ENCODE measurements at places on chromosomes 3 and 15.

GRCh38 chr3:184333190-184333589 is 4.2 kb upstream of the FAM131A start:
- DNase-seq = no peak

DNA sequence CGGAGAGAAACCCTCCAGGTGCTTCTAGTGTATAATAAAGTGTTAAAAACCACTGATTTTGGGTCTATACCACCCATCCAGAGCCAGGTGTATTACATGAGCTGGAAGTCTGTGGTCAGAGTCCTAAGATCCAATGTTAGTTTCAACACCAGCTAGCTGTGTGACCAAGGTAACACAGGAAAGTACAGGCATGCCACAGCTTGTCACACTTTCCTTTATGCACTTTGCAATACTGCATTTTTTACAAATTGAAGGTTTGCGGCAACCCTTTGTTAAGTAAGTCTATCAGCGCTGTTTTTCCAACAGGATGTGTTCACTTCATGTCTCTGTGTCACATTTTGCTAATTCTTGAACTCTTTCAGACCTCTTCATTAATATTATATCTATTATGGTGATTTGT is 201.3 kb upstream of the PRICKLE2 start:
- DNase-seq = no peak

DNA sequence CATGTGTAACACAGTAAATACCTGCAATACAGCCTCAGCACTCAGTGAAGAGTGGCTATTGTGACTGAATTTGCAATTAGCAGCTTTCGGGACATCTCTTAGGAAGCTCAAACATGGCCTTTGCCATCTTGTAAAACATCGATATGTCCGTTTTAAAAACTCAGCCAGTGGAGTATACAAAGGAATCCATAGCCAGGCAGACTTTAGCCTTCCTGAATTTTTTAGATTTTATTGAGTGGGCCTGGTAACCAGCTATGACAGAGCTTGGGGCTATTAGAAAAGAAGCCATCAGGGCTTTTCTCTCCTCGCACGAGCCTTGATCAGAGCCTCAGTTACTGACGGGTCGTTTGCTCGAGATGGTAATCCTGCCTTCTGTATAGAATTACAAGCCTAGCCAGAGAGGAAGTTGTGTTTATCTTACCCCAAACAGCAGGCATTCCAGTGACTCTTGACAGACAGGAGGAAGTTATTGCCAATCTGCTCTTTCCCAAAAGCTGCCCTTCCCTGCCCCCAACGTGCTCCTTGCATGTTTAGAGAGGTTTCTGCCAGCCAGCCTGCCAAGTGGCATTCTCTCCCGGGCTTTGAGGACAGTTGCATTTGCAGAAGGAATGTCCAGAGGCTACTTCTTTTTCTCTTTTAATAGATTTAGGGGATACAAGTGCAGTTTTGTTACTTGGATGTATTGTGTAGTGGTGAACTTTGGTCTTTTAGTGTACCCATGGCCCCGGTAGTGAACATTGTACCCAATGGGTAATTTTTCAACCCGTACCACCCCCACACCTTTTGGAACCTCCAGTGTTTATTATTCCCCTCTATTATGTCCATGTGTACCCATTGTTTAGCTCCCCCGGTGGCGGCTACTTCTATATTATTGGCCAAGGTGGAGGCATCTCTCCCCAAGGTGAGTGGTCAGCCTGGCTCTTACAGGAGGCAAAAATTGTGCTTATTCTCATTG is 40.6 kb downstream of the ITPR1 start:
- DNase-seq = no peak

DNA sequence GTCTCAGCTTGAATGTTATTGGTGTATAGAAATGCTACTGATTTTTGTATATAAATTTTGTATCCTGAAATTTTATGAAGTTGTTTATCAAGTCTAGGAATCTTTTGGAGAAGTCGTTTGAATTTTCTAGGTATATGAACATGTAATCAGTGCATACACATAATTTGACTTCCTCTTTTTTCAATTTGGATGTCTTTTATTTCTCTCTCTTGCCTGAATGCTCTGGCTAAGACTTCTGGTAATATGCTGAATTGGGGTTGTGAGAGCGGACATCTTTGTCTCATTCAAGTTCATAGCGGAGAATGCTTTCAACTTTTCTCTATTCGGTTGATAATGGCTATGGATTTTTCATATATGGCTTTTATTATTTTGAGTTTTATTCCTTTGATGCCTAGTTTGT is 100.9 kb upstream of the MCTP2 start:
- DNase-seq = no peak

DNA sequence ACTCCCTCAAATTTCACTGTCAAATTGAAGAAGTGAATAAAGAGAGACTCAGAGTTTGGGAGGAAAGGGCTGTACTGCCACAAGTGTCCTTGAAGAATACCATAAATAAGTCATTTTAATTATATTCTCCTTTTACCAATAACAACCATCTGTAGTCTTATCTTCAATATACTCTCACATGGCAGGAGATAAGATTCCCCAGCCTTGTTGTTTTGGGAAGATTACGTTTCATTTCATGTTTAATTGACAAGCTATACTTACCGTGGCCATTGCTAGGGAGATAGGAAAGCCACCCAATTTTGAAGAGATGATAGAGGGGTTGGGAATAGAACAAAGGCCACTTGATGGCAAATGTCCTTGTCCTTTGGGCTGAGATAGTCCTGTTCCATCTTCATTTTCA is 2.3 kb downstream of the MINDY4B start:
- no peak for DNase-seq

GRCh38 chr3:80734483-80734882 is 966.7 kb upstream of the ROBO1 start:
- no peak for DNase-seq

DNA sequence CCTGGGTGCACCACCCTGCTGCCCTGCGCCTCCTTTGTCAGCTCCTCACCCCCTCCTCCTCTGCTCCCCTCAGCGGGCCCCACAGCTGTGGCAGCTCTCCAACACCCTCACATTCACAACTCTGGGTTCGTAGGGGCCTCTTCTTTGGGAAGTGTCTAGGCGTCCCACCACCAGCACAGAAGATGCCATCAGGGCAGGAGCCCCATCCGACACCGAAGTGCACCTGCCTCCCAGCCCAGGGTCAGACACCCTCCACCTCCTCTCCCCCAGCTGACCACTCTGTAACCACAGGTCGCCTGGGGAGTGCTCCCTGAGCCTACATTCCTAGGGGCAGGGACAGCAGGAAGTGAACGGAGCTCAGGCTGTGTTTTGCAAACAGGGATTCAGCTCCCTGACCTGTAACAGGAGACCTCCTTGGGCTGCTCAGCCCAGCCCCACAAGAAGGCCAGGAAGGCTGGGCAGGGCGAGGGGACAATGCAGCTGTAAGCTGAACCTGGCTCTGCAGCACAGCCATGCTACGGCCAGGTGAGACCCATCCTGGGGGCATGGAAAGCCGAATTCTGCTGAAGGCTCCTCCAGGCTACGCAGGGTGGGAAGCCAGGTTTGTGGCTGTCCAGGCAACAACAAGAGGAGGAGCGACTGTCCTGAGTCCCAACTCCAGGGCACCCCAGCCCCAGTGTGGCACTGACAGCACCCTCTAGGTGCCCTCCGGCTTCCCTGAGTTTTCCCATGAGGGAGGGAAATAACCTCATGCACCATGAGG is 269.0 kb downstream of the GOLGA6L6 start:
- DNase-seq = no peak

DNA sequence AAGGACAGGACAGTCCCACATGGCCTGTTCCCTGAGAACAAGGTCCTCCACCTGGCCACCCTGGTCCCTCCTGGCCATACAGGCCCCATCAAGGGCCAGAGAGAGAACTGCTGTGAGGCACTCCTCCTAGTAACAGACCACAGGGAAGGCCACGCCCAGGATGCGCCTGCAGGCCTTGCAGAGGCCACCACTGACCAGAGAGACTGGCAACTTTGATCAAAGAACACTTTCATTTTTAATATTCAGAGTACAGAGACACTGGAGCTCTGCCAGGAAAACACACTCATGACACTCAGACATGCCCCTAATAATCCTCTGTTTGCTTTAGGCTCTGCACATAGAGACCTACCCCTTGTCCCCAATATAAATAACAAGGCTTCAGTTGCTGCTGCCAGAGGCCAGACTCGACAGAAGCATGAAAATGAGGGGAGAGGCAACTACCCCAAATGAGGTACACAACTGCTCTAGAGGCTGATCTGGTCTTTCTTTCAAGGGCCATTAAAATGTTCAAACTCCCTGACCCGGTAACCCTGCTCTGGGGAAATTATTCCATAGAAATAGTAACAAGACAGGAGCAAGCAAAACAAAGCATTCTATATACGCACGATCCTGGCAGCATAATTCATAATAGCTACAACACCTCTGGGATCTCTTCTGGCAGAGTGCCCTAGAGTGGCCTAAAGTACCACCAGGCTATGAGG is 44.8 kb downstream of the CCDC12 start:
- DNase-seq = no peak

DNA sequence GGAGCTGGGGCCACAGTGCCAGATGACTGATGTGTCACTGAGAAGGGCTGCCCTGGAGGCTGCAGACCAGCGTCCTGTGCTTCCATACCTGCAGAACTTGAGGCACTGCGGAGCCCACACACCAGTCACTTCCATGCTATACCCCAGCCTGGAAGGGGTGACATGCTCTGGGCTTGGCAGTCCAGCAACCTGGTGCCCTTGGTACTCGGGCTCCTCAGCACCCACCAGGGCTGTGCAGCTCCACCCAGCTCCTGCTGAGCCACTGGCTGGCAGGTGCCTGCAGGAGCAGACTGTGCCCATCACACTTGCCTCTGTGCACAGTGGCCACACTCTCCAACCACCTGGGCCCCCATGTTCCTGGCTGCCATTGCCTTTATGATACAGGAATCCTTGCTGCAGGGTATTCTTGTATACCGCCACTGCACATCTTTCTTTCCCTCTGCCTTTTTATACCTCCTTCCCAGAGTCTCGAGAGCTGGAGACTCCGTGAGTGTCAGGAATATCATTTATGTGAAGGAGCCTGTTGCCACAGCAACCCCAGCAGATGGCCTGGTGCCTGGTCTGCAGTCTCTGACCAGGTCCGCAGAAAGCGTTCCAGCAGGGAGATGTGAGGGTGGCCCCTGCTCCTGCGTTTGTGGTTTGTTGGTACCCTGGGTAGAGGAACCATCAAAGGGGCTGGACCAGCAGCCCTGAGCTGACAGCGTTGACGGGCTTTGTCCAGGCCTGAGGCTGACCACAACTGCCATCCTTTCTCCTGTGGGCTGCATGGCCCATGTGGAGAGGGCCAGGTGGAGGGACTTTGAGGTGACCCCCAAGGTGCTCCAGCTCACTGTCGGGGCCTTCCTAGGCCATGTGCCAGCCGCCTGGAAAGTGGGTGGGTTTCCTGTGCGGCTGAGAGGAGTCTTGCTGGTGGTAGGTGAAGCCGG is 93.4 kb upstream of the PLXNA1 start:
- DNase-seq = no peak

All from AG09319 (cell line).